GM06990 (cell line): ENCODE measurements at places on chromosomes 6 and 20.

DNA sequence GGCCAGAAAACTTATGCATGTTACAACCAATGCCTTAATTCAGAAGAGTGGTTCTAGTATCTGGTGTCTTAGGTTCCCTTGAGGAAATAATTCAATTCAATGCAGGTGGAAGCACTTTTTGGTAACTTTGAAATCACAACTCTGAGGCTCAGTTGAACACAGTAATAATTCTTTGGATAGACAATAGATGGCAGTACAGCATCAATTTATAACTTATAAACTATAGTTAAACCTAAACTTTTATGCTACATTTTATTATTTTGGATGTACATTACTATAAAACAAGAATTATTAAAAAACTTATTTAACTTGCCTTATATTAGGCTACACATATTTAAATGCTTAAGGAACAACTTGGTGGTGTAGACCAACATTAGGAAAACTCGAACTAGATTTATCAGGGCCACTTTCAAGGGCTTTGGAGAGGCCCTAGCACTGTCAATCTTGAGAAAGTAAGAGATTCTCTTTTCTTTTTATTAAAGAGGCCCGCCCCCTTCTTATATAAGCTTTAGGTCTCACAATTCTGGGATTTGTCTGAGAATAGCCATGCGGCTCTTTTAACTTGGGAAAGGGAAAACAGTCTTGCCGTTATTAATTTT lies 85.9 kb downstream of the CRYBG1 start:
- no peak for DNase-seq

DNA sequence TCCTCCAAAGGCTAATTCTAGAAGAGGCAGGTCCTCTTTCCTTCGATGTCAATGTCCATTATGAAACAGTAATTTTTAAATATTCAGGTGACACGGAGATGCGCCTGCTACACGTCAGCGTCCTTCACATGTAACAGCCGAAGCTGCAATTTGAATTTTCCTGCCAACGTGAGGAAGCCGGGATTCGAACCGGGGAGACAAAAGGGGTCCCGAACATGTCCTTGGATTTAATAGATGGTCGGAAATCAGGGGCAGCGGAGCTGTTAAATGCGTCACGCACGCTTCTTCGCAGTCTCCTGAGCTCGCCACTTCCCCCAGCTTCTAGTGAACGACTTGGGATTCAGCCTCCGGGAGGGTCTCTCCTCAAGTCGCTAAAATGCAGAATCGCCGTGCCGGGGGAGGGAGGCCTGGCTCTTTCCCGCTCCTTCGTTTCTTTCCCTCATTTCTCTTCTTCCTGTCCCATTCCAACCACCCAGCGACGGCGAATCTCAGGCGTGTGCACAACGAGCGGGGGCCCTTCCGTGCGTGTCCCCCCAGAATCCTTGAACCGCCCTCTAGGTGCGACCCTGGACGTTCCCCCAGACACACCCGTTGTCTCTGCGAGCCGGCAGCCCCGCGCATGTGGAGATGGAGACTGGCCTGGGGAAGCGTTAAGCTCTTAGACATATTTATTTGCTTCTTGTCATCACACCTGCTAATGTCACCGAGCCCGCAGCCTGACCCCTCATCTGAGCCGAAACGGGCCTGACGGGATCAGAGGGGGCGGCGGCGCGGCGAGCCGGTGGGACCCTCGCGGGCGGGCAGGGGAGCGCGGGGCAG lies 1.3 kb upstream of the FOXC1 start:
- no peak for DNase-seq

- DNase-seq: peak; percentile 78
Observed at GRCh38 chr20:32333181-32333987, 24.7 kb upstream of the ASXL1 start.

DNA sequence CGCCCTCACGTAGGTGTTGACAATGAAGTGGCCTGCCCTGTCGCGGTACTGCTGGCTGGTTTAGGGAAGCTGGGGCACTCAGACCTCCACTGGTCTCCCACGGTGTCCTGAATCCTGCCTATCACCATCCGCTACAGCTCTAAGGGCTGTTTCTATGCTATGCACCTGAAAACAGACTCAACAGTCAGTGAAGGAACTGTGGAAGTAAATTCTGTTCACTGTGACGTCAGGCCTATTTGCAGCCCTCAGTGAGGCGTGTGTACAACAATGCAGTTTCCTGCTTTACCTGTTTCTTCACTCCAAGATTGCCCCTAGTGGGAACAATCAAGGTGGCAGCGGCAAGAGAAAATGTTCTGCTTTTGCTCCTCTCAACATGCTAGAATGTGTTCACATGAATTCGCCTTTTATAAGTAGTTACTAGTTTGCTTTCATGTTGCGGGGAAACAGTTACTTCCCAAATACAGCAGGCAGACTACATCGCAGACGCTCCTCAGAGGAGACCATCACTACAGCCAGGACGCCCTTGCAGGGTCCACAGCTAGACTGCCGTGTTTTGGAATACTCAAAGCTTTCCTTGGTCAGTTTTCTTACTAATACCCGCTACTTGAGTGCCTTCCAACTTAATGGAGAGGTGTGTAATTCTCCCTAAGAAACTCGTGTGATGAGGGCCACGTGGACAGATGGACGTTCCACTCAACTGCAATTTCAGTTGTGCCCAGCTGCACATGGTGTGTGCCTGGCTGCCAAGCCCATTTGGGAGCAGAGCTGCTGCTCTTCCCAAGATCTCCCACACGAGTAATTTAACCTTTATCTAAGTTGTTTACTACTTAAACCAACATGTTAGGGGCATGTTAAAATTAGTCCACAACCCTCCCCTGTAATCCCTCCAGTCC lies 25.4 kb downstream of the DIDO1 start:
- DNase-seq: no peak

DNA sequence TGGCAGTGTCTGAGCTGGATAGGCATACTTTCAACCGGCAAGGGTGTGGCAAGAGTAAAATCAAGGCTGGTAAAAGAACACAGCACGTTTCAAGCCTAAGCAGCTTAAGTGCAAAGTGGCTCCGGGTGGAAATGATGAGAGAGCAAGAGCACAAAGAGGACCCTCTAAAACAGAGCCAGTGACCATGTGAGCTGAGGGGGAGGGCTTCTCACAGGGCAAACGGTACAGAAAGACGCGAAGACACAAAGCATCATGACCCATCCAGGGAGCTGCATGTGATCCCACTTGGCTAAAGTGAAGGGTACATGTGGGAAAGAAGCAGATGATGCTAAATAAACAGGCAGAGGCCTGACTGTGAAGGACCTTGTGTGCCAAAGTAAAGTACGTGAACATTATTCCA lies 25.7 kb downstream of the FKBP5 start:
- DNase-seq: no peak

DNA sequence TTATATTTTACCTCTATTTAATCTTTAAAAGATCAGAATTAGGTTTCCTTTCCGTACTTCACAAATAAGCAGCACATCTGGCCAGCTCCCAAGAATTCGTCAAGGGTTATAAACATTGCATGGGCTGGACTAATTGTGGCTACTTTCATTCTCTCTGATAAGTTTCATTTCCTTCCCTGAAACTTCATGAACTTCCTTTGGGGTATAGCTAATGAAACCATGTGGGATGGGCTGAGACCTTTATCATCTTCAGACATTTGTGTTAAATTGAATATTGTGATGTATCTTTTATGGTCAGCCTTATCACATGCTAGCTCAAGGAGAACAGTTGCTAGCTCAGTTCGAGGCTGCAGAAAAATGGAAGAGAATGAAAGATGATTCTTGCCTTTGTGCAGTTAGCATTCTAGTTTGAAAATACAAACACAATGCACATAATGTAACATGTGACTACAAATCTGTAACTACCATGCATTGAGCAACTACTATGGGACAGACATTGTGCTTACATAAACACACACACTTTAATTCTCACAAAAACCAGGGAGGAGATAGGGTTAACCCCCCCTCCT lies 1.7 kb upstream of the GMPR start:
- DNase-seq: peak; percentile 27

DNA sequence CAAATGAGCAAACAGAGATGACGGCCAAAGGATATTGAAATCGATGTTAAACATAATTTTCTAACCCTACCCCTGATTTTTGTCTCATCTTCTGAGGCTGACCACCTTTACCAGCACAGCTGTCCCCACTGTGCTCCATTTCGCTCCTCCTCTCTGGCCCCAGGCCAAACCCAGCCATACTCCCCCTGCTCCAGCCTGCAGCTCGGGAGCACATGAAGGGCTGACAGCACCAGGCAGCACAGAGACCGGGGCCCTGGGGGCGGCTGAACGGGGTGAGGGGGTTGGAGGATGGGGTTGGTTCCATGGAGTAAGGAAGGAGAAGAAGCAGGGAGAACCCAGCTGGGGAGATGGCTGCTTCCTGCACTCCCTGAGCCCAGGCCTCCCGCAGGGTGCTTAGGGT lies 3.2 kb upstream of the NCR2 start:
- no peak for DNase-seq

GRCh38 chr20:64238851-64239387 lies 16.6 kb upstream of the PCMTD2 start:
- DNase-seq: peak; percentile 64

- DNase-seq: no peak
Observed at GRCh38 chr6:83309344-83309743, 116.2 kb downstream of the RWDD2A start.

DNA sequence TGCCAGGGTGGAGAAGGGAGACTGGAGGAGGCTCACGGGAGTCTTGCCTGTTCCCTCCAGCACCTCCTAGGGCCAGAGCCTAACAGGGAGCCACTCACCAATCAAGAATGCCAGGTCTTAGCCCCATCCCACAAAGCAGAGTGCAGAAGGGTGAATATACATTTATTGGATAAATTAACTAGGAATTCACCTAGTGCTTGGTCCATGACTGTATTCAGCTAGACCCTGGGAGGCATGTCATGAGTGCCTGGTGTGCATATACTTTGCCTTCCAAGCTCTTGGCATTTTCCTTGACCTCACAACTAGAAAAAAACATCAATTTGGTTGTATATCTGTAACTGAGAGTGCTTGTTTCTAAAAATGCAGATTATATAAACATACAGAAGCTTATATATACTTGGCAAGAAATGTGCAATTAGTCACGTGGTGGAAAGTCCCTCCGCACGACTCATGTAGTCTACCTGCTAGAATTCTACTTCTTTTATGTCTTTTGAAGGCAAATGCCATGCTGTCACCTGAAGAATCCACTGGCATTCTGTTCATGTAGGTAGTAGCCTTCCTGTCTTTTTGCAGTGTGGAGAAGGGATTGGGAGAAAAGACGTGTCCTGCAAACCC lies 991.0 kb downstream of the KIF16B start:
- DNase-seq: no peak

DNA sequence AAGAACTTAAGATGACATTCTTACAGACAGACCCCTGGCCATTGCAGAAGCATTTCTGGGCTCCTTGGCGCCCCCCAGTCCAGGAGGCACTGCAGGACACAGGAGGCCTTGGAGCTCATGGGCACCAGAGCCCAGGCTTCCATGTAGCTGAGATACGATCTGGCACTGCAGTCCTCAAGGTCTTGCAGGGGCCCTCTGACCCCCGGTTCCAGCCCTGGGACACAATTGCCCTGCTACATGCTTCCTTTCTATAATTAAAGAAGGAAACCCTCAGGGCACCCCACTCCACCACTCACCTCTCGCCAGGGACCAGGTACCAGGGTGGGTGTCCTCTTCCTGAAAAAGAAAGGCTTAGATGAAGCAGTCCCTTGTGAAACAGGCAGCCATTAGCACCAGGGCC lies 33.6 kb downstream of the WFDC3 start:
- DNase-seq: no peak

DNA sequence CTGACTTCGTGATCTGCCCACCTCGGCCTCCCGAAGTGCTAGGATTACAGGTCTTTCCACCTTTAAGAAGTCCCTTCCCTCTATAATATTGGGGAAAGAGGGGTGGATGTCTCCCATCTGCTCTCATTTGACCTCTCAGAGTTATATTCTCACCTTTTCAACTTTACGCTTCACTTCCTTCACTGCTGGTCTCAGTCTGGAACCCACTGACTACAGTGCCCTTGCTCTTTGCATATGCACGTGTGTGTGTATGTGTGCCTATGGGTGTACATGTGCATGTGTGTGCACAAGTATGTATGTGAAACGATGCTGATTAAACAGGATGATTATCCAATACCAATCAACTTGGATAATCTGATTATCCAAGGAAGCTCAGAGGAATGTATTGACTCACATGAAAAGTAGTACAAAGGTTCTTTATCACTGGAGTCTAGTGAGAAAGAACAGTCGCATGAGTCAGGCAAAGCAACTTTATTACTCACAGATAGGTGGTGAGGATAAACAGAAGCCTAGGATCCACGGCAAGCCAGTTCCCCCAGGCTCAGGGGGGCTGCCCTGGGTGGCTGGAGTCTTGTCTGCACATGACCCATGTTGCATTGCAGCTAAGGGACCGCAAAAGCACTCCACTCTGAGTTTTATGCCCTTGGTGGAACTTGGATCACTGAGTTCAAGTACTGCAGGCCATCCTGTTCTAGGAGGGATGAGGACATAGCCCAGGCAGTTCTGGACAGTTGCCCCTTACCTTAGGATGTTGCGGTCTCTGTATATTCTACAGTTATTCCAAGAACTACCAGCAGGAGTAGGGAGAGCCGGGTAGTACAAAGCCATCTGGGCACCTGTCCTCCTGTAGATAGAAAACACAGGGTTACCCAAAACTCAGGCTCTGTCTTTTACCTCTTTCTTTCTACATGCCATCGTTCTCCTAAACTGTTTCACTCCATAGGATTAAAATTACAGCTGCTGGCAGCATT lies 50.9 kb downstream of the SNRNP48 start:
- no peak for DNase-seq

GRCh38 chr6:111011360-111012142 lies 29.7 kb downstream of the RPF2 start:
- peak; percentile 29 for DNase-seq

GRCh38 chr6:109834595-109835437 lies 143.3 kb upstream of the GPR6 start:
- DNase-seq: no peak

GRCh38 chr6:134714679-134715078 lies 235.2 kb downstream of the ALDH8A1 start:
- no peak for DNase-seq

DNA sequence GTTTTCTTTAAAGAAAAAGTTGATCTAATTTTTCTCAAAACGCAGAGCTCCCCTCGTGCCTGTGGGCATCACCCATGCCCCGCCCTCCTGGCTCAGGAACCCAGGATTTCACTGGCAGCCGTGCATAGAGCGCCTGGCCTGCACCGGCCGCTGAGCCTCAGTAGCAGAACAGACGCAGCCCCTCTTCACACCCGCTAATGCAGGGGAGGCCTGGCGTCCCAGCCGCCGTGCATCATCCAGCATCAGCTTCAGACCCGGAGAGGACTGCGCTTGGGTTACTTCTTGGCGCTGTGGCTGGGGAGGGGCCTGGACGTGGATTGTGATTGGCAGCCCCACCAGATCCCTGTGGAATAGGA lies 18.1 kb downstream of the RBM38 start:
- DNase-seq: no peak

- DNase-seq: no peak
Observed at GRCh38 chr6:10098756-10099528, 315.9 kb downstream of the TFAP2A start.

DNA sequence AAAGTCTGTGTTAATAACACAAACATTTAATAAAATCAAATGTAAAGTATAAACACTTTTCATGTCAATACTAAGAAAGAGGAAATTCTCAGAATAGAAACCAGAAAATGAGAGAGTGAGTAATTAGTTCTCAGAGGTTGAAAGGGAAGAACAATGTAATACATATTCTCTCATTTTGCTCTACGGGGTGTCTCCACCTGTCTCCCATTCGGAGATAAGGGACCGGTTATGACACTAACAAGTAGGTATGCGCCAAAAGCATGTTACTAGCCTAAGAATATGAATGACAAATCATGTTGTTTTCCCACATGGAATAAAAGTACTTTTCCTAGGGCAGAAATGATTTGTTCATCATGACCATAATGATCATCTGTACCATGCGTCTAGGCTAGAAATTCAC lies 35.6 kb upstream of the PRELID3B start:
- no peak for DNase-seq
